ENCODE measurements at places on chromosomes 12 and 14.

- DNase-seq = no peak
Observed at GRCh38 chr14:60242429-60242828, 6.6 kb upstream of the PPM1A start.

DNA sequence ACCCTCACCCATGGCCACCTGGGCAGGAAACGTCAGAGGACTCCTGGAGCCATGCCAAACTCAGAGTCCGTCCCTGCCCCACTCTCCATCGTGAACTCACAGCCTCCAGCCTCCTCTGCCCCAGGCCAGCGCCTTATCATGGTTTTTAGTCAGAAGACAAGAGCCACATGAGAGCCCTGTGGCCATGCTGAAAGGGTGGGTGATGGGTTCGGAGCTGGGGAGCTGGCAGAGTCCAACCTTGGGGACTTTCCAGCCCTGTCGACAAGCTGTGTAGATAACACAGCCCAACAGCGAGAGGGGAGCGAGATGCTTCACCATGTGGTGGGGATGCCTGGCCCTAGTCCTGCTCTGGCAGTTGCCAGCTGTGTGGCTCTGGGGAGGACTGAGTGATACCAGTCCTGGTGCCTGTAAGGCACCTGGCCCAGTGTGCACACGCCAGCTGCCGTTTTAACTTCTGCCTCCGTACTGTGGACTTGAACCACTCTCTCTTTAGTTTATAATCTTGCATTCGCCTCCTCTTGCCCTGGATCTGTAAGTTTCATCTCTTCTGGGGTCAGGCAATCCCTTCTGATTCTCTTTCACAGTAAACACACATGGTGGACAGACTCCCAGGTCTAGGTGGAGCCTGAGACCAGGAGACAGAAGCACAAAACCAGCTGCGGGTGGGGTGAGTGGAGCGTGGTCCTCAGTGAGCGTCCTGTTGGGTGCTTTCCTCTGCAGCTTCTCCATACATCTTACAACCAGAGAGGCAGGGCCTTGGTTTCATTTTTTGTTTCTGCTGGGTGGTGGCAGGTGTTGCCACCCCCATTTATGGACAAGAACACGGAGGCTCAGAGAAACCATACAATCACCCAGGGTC is 55.3 kb downstream of the RIN3 start:
- no peak for DNase-seq

DNA sequence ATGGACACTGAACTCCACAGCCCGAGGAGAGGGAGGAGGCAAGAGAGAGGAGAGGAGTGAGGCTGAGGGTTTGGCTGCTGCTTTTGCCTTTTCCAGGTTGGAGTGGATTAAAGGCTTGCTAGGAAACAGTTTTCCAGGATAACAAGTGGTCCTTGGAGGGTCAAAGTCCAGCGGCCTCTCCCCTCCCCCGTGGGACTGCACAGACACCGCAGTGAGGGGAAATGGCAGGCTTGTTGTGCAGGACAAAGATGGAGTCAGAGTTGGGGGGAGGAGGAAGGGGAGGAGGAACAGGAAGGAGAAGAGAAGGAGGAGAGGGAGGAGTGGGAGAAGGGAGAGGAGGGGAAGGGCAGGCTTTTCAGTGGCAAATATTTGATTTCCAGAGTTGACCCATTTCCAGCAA is 245.5 kb downstream of the RBM19 start:
- DNase-seq = no peak

DNA sequence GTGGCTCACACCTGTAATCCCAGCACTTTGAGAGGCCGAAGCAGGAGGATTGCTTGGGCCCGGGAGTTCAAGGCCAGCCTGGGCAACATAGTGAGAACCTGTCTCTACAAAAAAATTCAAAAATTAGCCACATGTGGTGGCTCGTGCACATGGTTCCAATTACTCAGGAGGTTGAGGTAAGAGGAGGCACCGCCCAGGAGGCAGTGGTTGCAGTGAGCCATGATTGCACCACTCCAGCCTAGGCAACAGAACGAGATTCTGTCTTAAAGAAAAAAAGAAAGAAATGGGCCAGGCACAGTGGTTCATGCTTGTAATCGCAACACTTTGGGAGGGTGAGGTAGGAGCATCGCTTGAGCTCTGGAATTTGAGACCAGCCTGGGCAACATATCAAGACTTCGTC is 33.5 kb downstream of the MAP1LC3B2 start:
- DNase-seq = no peak

DNA sequence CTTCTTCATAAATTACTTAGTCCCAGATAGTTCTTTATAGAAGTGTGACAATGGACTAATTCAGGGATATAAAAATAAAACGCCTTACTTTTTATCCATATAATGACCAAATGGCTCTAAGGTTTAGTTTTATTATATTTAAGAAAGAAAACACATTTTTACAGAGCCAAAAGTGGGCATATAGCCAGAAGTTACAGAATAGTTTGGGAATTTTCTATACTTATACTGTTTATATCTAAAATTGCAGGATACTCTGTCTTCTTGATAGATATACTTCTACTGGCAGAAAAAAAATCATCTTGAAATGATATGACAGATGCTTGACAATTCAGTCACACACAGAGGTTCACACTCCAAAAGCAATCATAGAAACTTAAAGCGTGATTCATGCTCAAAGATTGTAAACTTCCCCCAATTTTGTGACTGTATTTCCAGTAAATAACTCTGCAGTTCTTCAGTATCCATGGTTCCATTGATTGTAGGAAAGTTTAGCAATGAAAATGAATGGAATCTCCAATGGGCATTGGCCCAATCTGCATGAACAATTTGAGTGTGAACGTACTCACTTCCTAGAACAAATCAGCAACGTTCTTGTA is 307.8 kb downstream of the NOVA1 start:
- no peak for DNase-seq

DNA sequence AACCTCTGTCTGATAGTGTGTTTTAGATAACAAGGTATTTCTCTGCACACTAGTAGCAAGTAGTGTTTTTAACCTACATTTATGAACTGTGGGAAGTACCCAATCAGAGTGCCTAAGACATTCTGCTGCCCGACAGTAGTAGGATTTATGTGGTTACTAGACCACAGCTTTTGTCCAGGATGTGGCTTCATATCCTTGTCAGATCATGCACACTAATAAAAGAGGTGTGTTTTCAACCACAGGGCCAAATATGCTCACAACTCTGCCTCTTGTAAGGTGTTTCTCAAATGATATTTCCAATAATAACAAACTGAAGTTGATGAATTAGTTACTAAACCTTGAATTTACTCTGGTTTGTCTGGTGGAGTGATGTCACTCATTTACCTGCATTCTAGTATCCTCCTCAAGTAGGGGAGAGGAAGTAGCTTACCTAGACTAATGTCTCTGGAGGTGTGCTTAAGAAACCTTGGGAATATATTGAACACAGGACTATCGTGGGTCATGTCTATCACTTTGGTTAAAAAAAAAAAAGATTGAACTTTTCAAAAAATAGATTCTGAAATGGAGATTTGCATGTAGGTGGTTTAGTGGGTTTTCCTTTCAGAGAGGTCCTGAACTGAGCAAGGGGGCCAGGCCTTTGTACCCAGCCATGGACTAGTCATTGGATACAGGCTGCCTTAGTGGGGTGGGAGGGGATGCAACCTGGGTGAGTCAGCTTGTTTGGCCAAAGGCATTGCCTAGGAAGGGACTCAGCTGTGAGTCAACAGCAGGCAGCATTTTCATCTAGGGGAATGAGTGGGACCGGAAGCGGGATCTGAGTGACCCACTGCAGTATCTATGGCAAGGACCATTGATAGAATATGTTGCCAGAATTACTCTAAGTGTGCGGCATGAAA is 14.1 kb downstream of the FBXW8 start:
- peak; percentile 16 for DNase-seq
